ENCODE measurements at places on chromosomes 6 and 20.

GRCh38 chr20:63149531-63150192 lies 66.3 kb downstream of the YTHDF1 start:
- DNase-seq = no peak

DNA sequence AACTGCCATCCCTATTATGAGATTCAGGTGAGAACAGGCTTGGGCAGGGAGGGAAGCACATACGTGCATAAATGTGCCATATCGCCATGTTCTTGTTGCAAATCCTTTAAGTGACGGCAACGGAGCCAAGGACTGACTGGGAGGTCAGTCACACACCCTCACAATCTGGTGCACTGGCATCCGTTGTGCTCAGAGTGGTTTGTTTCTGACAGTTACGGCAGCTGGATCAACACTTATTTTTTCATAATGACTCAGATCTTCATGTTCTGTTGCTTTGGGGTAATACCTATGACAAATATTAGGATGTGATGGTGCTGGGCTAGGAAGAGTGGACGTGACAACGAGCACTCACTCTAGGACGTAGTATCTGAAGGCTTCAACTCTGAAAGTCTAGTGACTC lies 56.2 kb upstream of the PREP start:
- DNase-seq = peak; percentile 1

GRCh38 chr20:57650756-57651483 lies 30.7 kb upstream of the ZBP1 start:
- DNase-seq = no peak

DNA sequence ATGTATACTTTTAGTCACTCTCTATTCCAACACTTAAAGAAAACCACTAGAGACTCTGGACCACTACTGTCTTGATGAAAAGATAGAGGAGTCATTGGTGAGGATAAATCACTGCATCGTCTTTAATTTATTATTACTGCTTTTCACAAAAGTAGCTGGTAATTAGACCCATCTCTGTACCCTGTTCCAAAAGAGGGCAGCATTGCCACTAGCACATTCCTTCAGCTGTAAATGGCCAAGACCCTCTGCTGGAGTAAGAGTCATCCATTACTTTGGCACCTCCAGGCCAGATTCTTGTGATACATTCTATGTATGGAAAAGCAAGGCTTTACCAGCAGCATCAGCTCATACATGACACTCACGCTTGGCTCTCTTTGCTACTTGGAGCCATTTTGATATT lies 49.5 kb upstream of the PREP start:
- DNase-seq = no peak

- DNase-seq = no peak
These were observed 60.9 kb upstream of the FABP7 start for GRCh38 chr6:122718616-122719015.

- DNase-seq = no peak
These were observed 21.1 kb downstream of the CHMP4B start for GRCh38 chr20:33832103-33832804.

DNA sequence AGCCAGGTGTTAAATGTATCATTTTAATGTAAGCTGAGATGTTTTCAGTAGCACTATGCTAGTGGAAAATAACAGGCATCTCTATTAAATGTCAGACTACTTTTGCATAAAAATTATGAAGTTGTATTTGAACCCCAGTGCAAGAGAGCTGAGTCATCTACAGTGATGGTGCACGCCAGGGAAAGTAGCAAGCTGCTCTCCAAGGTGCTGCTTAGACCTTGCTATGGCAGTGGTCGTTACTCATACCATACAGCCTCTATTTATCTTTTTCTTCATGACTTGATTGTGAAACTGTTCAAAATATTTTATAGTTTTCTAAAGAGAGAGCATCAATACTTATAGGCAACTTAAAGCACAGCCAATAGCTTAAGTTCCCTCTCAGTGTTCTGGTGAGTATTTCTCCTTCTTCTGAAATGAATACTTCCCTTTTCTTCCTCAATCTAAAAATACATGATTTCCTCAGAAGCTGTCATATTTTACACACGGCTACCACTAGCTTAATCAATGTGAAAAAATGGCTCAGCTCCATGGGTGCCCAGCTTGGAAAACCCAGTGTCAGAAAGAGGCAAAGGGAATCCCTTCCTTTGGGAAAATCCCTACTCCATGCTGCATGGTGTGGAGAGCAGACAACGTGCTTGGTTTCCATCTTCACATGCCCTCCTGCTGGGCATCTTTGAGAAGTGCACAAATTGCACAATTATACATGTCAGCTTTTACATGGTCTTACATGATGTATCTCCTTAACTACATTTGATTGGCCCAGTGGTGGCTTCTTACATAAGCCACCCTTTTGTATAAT lies 105.6 kb downstream of the ELOVL4 start:
- no peak for DNase-seq

DNA sequence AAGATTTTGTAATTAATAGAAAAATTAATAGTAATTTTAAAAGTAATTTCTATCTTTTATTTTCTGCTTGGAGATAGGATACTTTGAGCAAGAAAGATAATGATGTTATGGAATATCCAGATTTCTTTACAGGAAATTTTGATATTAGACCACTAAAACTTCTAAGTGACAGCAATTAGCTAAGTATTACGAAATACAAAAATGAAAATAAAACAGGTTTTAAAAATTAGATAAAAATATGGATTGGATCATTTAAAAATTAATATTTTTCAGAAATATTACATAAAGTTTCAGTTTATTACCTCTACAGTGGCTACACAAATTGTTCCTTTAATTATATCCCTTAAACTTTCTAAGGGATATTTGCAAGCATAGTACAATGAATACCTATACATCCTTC lies 4.2 kb upstream of the MYLK4 start:
- no peak for DNase-seq
